Activated naive CD8-positive, alpha-beta T cell treated with anti-CD3 and anti-CD28 coated beads, Interleukin-2, amount 10 ng/mL, durations not matched to agents 7 days and 5 days (primary cell): ENCODE measurements at places on chromosomes 1 and 21. TPM values are rescaled to one million over a fixed set of nuclear protein-coding genes. Genes with fewer than 3 reads are reported as not detected.
A peak's percentile ranks its signal among the peaks of the same experiment; 100 is the strongest.

GRCh38 chr21:25081096-25081495, 526.2 kb downstream of the MRPL39 start:
- H3K36me3 ChIP-seq: no peaks in the 10 kb centered on the region
- H3K4me1 ChIP-seq: no peaks in the 10 kb centered on the region
- DNase-seq: no peak
- no peak overlapping the region for H3K4me3 ChIP-seq

DNA sequence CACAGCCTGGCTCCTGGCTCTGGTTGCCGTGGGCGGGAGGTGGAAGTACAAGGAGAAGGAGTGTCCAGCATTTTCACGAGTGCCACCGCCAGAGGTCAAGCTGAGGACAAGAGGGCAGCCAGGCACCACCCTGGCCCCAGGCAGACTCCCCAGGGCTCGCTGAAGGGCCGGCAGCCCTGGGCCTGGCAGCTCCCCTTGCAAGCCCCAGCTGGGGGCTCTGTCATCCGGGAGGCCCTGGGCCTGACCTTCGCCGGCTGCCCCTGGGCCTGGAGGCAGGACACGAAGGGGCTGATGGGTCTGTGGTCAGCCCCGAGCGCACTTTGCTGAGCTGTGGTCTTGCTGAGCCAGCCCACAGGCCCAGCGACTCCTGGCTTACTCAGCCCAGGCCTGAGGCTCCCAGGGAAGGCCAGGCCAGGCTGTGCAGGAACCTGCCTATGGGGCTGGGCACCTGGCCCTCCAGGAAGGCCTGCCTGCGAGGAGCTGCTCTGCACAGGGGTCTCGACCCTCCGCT, 74.8 kb downstream of the MORN1 start:
- no peak overlapping the region for H3K4me3 ChIP-seq
- no peak overlapping the region for H3K27ac ChIP-seq
- peaks cover 2% of the 10 kb centered on the region for H3K4me1 ChIP-seq
- H3K36me3 ChIP-seq: no peaks in the 10 kb centered on the region
- no peak for DNase-seq

- no peak for DNase-seq
- H3K27me3 ChIP-seq: peaks cover 9% of the 10 kb centered on the region
- no peak overlapping the region for H3K27ac ChIP-seq
- H3K4me1 ChIP-seq: no peaks in the 10 kb centered on the region
- no peak overlapping the region for H3K4me3 ChIP-seq
Measured at GRCh38 chr1:183318433-183318832, 99.7 kb downstream of the NMNAT2 start.

DNA sequence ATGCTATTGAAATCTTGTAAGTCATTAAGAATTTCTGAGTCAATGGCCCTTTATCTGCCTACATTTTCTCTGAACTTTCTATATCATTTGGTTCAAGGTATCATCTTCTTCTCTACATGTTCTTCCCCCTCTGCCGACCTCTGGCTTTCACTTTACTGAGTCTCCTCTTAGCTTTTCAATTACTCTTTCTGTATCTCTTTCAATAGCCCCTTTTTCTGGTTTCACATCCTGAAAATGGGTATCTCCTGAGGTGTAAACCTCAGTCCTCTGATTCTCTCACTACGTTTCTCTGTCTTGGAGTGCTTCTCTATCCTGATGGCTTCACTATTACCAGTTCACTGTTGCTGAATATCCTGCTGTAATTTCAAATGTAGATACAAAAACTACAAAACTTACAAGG, 98.9 kb downstream of the LYST start:
- no peak for DNase-seq
- H3K36me3 ChIP-seq: peaks cover 17% of the 10 kb centered on the region
- peak overlapping the region; percentile 12 for H3K27ac ChIP-seq
- H3K4me1 ChIP-seq: peaks cover 9% of the 10 kb centered on the region

GRCh38 chr1:30955448-30956015, 47.0 kb upstream of the SDC3 start:
- H3K36me3 ChIP-seq: peaks cover 51% of the 10 kb centered on the region
- H3K4me1 ChIP-seq: peaks cover 28% of the 10 kb centered on the region
- no peak overlapping the region for H3K27ac ChIP-seq
- H3K27me3 ChIP-seq: no peaks in the 10 kb centered on the region

- no peaks in the 10 kb centered on the region for H3K27me3 ChIP-seq
- DNase-seq: no peak
- peaks cover 52% of the 10 kb centered on the region for H3K4me1 ChIP-seq
- no peak overlapping the region for H3K27ac ChIP-seq
- H3K4me3 ChIP-seq: no peak overlapping the region
- H3K36me3 ChIP-seq: peaks cover 52% of the 10 kb centered on the region
Measured at GRCh38 chr1:8914466-8914865, 31.2 kb upstream of the CA6 start.

- H3K4me1 ChIP-seq: no peaks in the 10 kb centered on the region
- no peak for DNase-seq
- H3K27ac ChIP-seq: no peak overlapping the region
Measured at GRCh38 chr21:40080385-40080784, 213.1 kb downstream of the PCP4 start.

DNA sequence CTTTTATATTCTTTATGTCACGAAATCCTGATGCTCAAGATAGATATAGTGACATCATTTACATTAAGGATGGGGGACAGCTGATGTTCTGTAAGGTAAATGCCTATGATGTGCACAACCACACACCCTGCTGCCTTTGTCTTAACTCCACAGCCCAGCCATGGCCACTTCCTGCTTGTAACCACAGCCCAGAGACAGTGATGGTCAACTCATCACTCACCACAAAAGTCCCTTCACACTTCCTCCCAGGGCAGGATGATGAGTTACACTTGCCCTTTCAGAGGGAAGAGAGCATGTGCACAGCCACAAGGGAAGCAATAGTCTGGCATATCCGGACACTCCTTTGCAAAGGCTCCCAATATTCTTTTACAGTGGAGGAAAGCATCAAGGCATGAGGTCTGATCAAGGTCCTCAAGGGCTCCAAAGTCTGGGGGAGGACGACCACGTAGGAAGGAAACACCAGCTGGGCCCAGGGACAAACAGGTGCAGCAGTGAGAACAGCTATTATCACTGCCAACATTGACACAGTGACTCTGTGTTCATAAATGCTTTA, 53.8 kb downstream of the PLPP3 start:
- no peak overlapping the region for H3K27ac ChIP-seq
- no peak overlapping the region for H3K4me3 ChIP-seq
- no peaks in the 10 kb centered on the region for H3K36me3 ChIP-seq

OR2T2 gene
- not detected for total RNA-seq

LCK gene
- total RNA-seq: 472 TPM
